ENCODE measurements at places on chromosomes 1 and 21. TPM values are rescaled to one million over a fixed set of nuclear protein-coding genes. Genes with fewer than 3 reads are reported as not detected.

DNA sequence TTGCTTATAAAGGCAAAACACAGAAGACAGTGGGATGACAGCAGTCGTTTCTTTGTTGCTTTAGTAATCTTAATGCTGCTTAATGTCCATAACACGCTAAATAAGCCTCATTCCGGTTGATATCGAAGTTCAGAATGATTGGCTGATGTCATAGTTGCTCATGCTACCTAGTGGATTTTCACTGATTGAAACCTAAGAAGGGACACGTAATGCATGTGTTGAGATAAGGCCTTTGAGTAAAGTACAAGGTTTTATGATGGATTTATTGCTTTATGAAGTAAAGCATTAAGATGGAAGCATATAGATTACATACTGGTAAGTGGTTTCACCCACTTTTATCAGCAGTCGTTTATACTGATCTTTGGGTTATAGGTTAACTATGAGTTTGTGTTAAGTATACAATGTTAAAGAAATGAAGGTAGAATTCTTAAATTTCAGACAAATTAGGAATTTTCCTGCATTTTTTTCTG is 25.1 kb downstream of the IARS2 start:
- no peaks in the 10 kb centered on the region for H3K4me1 ChIP-seq
- no peak overlapping the region for H3K4me3 ChIP-seq
- H3K27me3 ChIP-seq, result no peaks in the 10 kb centered on the region
- DNase-seq, result no peak

GRCh38 chr1:5947978-5948680 is 44.1 kb downstream of the NPHP4 start:
- DNase-seq, result no peak
- no peak overlapping the region for H3K4me3 ChIP-seq
- H3K4me1 ChIP-seq, result no peaks in the 10 kb centered on the region
- H3K27me3 ChIP-seq, result no peaks in the 10 kb centered on the region
- H3K27ac ChIP-seq, result no peak overlapping the region

GRCh38 chr1:113320272-113320671 is 70.0 kb upstream of the MAGI3 start:
- DNase-seq, result no peak
- no peak overlapping the region for H3K4me3 ChIP-seq
- no peaks in the 10 kb centered on the region for H3K36me3 ChIP-seq

DNA sequence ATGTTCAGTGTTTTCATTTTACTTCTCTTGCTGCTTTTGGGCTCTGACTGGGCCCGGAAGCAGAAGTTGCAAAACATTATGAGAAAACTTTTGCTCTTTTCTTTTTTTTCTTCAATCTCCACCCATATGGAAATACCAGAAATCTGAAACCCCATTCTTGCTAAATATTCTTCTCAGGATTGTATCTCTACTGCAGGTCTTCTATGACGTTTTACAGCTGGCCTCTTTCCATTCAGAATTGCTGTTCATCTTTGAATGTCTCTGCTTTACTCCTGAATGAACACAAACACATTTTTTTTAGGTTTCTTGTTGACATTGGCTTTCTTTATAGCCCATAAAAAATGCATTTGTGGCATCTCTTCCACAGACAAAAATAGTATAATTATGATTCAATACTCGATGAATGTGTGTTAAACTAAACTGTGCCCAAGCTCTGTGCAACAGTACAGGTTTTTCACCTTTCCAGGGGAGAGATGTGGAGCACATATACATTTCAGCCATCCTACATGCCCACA is 18.8 kb downstream of the PTPRC start:
- H3K4me1 ChIP-seq, result peaks cover 11% of the 10 kb centered on the region
- no peak for DNase-seq
- no peaks in the 10 kb centered on the region for H3K36me3 ChIP-seq
- no peak overlapping the region for H3K4me3 ChIP-seq

GRCh38 chr1:169250022-169250421 is 117.6 kb downstream of the NME7 start:
- H3K4me1 ChIP-seq, result no peaks in the 10 kb centered on the region
- H3K27ac ChIP-seq, result no peak overlapping the region
- no peak for DNase-seq

GRCh38 chr1:84271441-84272151 is 29.9 kb upstream of the SAMD13 start:
- H3K4me1 ChIP-seq, result no peaks in the 10 kb centered on the region
- peak; percentile 29 for DNase-seq
- H3K27ac ChIP-seq, result peak overlapping the region; percentile 75
- H3K36me3 ChIP-seq, result no peaks in the 10 kb centered on the region
- H3K27me3 ChIP-seq, result no peaks in the 10 kb centered on the region

DNA sequence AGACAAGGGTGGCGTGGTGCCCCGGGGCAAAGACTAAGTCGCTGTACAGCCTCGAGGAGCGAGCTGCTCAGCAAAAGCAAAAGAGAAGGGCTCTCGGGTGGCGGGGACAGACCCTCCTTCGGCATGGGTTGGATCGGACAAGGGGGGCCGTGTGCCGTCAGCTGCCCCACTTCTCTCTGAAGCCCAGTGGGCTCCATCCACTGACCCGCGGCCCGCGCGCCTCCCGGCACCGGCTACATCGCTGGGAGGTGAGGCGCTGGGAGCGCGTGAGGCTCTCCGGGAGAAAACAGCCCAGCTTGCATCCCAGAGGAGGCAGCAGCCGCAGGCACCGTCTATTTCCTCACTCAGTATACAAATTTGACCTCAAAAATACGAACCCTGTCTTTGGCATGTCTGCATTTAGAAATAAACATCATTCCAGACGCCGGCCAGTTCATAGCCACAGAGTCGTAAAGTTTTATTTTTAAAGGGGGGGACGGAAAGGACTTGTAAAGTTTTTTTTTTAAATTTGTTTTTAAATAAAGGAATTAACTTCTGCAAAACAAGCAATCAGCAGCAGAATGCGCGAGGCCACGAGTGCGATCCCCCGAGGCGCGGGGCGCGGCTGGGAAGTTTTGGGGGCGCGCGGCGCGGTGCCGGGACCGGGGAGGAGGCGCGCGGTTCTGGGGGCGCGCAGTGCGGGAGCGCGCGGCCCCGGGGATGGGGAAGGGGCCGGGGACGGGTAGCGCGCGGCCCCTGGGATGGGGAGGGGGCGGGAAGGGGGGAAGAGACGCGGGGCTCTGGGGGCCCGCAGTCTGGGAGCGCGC is 689 bp upstream of the GPR137B start:
- peak; percentile 66 for DNase-seq
- H3K4me1 ChIP-seq, result peaks cover 4% of the 10 kb centered on the region
- no peaks in the 10 kb centered on the region for H3K27me3 ChIP-seq
- no peak overlapping the region for H3K27ac ChIP-seq

GRCh38 chr1:71294178-71294577 is 213.3 kb upstream of the ZRANB2 start:
- no peaks in the 10 kb centered on the region for H3K27me3 ChIP-seq
- H3K27ac ChIP-seq, result no peak overlapping the region
- DNase-seq, result no peak
- H3K4me1 ChIP-seq, result no peaks in the 10 kb centered on the region

- no peaks in the 10 kb centered on the region for H3K36me3 ChIP-seq
- H3K4me3 ChIP-seq, result no peak overlapping the region
- H3K4me1 ChIP-seq, result no peaks in the 10 kb centered on the region
- no peak overlapping the region for H3K27ac ChIP-seq
- no peak for DNase-seq
- no peaks in the 10 kb centered on the region for H3K27me3 ChIP-seq
Measured at GRCh38 chr1:187839873-187840272, 1011.1 kb downstream of the PLA2G4A start.

- H3K36me3 ChIP-seq, result no peaks in the 10 kb centered on the region
- DNase-seq, result no peak
- no peaks in the 10 kb centered on the region for H3K27me3 ChIP-seq
Measured at GRCh38 chr1:146019231-146020057, 2.1 kb downstream of the HJV start.

- DNase-seq, result no peak
- no peaks in the 10 kb centered on the region for H3K36me3 ChIP-seq
- no peak overlapping the region for H3K27ac ChIP-seq
- no peaks in the 10 kb centered on the region for H3K4me1 ChIP-seq
- no peaks in the 10 kb centered on the region for H3K27me3 ChIP-seq
- H3K4me3 ChIP-seq, result no peak overlapping the region
Measured at GRCh38 chr1:212457740-212458338, 25.1 kb downstream of the NENF start.

DNA sequence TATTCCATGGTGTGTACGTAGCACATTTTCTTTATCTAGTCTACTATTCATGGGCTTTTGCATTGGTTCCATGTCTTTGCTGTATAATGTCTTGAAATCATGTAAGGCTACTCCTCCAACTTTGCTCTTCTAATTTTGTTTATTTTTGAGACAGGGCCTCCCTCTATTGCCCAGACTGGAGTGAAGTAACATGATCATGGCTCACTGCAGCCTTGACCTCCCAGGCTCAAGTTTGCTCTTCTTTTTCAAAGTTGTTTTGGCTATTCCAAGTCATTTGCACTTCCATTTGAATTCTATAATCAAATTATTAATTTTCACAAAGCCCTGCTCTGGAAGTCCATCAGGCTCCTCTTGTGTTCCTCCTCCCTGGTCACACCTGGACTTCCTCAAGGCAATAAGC is 90.2 kb upstream of the SGIP1 start:
- no peaks in the 10 kb centered on the region for H3K27me3 ChIP-seq
- H3K4me1 ChIP-seq, result no peaks in the 10 kb centered on the region
- H3K27ac ChIP-seq, result no peak overlapping the region
- no peak overlapping the region for H3K4me3 ChIP-seq

GRCh38 chr1:204383163-204383904 is 23.6 kb upstream of the PLEKHA6 start:
- H3K27ac ChIP-seq, result no peak overlapping the region
- H3K4me3 ChIP-seq, result no peak overlapping the region
- H3K4me1 ChIP-seq, result no peaks in the 10 kb centered on the region

- no peak overlapping the region for H3K4me3 ChIP-seq
- no peak overlapping the region for H3K27ac ChIP-seq
- H3K36me3 ChIP-seq, result no peaks in the 10 kb centered on the region
Measured at GRCh38 chr1:30410153-30410851, 313.1 kb downstream of the MATN1 start.

GRCh38 chr1:245245021-245245667 is 90.4 kb downstream of the KIF26B start:
- H3K36me3 ChIP-seq, result no peaks in the 10 kb centered on the region
- peak; percentile 60 for DNase-seq
- H3K27ac ChIP-seq, result no peak overlapping the region
- no peak overlapping the region for H3K4me3 ChIP-seq

DNA sequence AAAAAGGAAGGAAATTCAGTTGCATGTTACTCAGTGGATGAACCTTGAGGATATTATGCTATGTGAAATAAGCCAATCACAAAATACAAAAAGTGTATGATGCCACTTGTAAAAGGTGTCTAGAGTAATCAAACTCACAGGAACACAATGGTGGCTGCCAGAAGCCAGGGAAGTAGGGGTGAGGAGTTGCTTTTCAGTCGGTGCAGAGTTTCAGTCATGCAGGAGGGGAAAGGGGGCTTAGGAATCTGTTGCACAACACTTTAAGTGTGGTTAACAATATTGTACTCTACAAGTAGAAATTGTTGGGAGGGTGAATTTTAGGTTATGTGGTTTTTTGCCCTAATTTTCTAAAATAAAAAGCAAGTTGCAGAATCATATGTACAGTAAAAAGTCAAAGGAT is 184.2 kb upstream of the RAB4A start:
- no peaks in the 10 kb centered on the region for H3K27me3 ChIP-seq
- no peaks in the 10 kb centered on the region for H3K36me3 ChIP-seq
- H3K4me1 ChIP-seq, result no peaks in the 10 kb centered on the region
- no peak for DNase-seq
- H3K27ac ChIP-seq, result no peak overlapping the region

GRCh38 chr1:106534612-106535011 is 521.9 kb upstream of the PRMT6 start:
- no peak overlapping the region for H3K4me3 ChIP-seq
- no peak overlapping the region for H3K27ac ChIP-seq
- no peaks in the 10 kb centered on the region for H3K27me3 ChIP-seq
- H3K4me1 ChIP-seq, result no peaks in the 10 kb centered on the region
- DNase-seq, result no peak
- H3K36me3 ChIP-seq, result no peaks in the 10 kb centered on the region

DNA sequence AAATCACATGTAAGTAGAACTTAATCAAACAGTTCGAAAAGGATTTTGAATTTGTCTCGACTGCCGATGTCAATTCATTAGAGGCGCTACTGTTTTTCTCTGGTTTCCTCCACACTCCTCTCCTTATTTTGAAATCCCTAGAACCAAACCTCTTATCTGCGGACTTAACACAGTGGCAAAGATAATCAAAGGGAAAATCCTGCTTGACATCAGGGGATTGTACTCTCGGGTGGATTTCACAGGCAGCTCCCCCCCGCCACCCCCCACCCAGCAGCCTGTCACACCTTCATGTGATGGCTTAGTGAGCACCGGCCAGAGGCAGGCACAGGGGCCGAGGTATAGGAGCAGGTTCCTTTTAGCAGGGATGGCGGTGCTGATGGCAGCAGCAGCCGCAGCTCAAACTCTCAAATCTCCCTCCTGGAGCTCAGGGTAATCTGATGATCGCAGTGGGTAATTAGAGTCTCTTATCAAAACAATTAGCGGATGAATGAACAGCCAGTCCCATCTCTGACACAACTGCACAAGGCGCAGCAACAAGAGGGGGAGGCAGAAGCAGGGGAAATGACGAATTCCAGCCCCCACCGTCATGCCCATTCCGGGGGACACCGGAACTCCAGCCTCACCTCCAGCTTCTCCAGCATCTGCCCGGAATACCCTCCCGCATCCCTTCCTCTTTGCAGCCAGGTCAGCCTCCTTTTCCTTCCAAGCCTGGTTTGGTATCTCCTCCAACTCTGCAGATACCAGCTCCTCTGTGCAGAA is 80.3 kb downstream of the SSBP3 start:
- DNase-seq, result no peak
- no peak overlapping the region for H3K4me3 ChIP-seq
- peaks cover 6% of the 10 kb centered on the region for H3K4me1 ChIP-seq
- H3K27me3 ChIP-seq, result no peaks in the 10 kb centered on the region
- peak overlapping the region; percentile 53 for H3K27ac ChIP-seq

- H3K27me3 ChIP-seq, result no peaks in the 10 kb centered on the region
- H3K4me3 ChIP-seq, result no peak overlapping the region
- H3K27ac ChIP-seq, result no peak overlapping the region
Measured at GRCh38 chr1:168751195-168751650, 22.2 kb upstream of the DPT start.

DNA sequence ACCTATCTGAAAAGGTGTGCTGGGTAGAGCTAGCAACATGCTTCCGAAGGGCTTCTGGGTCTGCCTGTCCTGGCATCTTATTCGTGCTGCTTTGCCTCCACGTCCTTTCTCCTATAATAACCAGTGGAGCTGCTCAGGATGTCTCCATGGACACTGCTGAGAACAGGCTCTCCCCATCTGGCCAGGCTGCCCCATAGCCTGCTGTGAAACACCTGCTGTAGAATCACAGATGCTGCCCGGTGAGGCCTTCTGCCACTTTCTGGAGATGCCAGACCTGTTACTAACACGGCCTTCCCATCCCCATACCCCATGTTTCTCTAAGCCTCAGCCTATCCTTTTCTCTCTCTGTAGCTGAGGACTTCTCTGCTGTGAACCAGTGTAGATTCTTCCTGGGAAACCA is 120.5 kb downstream of the IER5 start:
- no peak for DNase-seq
- no peaks in the 10 kb centered on the region for H3K27me3 ChIP-seq
- H3K4me3 ChIP-seq, result no peak overlapping the region
- no peak overlapping the region for H3K27ac ChIP-seq

- H3K27ac ChIP-seq, result no peak overlapping the region
- H3K27me3 ChIP-seq, result no peaks in the 10 kb centered on the region
Measured at GRCh38 chr21:32233055-32233546, 45.7 kb downstream of the MIS18A start.

- no peaks in the 10 kb centered on the region for H3K27me3 ChIP-seq
- H3K4me3 ChIP-seq, result no peak overlapping the region
- DNase-seq, result no peak
- H3K27ac ChIP-seq, result no peak overlapping the region
Measured at GRCh38 chr1:240098534-240098933, 6.9 kb downstream of the FMN2 start.

Gene YIPF1
- 20.4 TPM for total RNA-seq

Gene WNT2B
- 13.8 TPM for total RNA-seq

Gene FLVCR1
- total RNA-seq, result 37.3 TPM

Gene AIRE
- total RNA-seq, result not detected

Gene RBP7
- not detected for total RNA-seq
